NCI-H2107 (cell line): ENCODE measurements at places on chromosomes 6 and 20.

GRCh38 chr6:169230946-169231789 lies 22.5 kb downstream of the THBS2 start:
- DNase-seq: no peak

DNA sequence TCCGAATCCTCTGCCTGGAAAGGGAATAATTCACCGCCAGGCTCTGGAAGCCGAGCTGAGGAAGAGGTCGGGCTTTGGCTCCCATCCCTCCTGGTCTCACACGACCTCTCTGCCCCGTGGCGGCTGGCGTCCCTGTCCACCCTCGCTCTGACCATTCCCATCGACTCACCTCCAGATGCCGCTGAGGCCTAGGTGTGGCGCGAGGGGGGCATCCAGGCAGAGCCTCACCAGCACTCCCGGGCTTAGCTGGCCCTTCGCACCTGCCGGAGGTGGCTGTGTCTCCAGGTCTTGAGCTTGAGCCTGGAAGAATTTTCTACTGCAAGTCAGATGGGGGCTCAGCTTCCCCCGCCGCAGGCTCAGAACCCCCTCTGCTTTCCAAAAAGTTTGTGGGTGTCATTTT lies 28.5 kb upstream of the SMOC2 start:
- DNase-seq: no peak

GRCh38 chr20:18005170-18005989 lies 36.6 kb downstream of the MGME1 start:
- DNase-seq: no peak

GRCh38 chr20:14921513-14921912 lies 584.1 kb upstream of the FLRT3 start:
- DNase-seq: no peak

DNA sequence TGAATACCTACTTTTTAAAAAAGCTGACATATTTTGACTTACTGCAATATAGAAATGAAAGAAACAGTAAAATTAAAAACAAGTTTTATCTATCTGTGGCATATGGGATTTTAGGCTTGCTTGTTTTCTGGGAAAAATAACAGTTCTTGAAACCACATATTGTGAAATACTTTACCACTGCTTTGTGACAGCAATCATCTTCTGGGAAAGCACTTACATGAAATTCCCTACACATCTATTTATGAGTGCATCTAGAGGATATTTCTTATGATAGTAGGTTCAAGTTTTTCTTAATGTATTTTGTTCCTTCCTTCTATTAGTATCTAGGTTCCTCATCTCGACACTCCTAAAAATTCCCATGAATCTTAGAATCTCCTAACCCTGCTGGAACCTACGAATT lies 75.2 kb downstream of the STXBP5 start:
- no peak for DNase-seq

- no peak for DNase-seq
Measured at GRCh38 chr6:110564703-110565421, 88.4 kb upstream of the SLC22A16 start.

DNA sequence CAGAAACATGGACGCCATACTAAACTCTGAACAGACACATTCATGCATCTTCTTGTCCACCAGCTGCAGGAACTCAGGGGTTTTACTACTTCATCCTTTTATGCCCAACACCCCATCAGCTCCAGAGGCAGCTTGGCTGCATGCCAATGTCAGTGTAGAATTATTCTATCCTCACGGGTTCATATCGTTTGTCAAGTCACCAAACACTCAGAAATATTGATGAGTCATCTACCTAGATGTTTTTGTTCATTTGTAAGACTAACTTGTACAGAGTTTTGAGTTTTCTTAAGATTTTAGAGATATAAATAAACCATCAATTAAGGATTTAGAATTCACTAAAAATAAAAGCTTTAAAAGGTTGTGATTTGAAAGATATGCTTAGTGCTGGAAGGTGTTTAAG lies 590.7 kb upstream of the FLRT3 start:
- no peak for DNase-seq
